Hypothalamus (tissue), 51 donors: ENCODE measurements at places on chromosomes 6 and 20.

DNA sequence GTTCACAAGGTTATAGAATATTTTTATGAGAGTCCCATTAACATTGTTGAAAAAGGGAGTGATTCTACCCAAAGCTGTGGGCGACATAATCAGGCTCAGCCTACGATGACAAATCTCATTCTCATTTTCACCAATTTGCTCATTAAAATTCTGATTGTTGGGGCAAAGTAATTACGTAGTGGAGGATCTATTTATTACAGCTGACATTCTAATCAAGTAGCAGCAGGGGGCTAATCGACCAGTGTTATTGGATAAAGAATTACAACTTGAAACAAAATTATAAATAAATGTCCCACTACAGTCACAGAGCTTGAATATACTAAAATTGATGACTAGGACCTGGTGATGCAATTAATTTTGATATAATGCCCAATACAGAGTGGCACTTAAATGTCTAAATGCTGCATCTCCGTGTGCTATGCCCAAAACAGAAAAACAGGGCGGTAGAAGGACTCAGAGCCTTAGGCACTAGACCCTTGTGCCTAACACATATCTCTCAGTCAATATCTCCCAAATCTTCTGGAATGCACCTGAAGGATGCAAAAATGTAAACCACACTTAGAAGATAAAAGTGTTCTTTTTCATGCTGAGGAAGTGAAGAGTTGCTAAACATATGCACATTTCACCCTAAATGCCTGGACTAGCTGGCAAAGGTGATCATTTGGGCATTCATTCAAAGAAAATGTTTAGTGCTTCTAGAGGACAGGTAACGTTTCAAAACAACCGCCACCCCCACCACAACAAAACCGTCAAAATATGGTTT is 88.3 kb downstream of the CD24 start:
- DNase-seq, result no peak

DNA sequence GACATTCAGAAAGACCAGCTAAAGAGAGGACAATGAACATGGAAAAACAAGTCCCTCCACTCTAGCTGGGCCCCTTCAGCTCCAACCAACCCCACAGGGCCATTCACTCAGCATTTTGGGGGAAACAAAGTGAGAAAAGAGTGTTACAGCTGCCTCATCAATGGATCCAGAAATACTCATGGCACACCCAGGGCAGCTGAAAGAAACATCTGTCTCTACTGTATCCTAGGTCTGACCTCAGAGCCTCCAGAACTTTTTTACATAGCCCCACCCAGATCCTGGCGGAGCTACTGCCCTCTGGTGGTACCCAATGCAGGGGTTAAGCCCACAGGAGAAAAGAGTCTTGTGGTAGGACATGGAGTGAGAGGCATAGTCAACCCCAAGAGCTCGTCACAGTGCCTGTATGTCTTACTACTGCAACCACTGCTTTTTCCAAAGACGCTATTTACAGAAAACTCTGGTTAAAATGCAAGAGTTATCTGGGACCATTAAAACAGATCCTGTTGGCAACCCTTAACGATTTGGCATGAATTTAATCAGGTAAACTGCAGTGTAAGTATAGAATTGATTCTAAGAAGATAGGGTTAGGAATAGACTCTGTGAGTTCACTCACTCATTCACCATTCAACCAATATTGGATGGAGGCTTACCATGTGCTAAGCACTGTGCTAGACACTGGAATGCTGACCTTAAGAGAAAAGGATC is 37.4 kb upstream of the FAM83C start:
- DNase-seq, result no peak

GRCh38 chr6:10528158-10528981 is 7.2 kb downstream of the GCNT2 start:
- DNase-seq, result no peak

- no peak for DNase-seq
Observed at GRCh38 chr6:84137989-84138575, 89.4 kb downstream of the CEP162 start.

- DNase-seq, result no peak
Observed at GRCh38 chr6:87645080-87645479, 55.1 kb downstream of the ORC3 start.

GRCh38 chr20:41776421-41776820 is 158.2 kb upstream of the CHD6 start:
- DNase-seq, result no peak

- no peak for DNase-seq
Observed at GRCh38 chr20:41454250-41454649, 87.6 kb upstream of the EMILIN3 start.

- DNase-seq, result no peak
Observed at GRCh38 chr6:40395066-40395697, 192.0 kb downstream of the LRFN2 start.
